Fibroblast of the aortic adventitia (primary cell): ENCODE measurements at places on chromosomes 7 and 10. TPM values are rescaled to one million over a fixed set of nuclear protein-coding genes. Genes with fewer than 3 reads are reported as not detected.

The OR13A1 gene
- total RNA-seq: not detected in 2 replicates

The ANKRD30A gene
- not detected in 2 replicates for total RNA-seq

The SNX8 gene
- 12.1 and 19.4 TPM in 2 replicates for total RNA-seq

The CNTNAP2 gene
- total RNA-seq: under 0.01 TPM in 1 of 2 replicates, not detected in the other

The COPG2 gene
- total RNA-seq: 43.7 and 46.9 TPM in 2 replicates

The KDM7A gene
- 6.6 and 6.9 TPM in 2 replicates for total RNA-seq

The TUBB8 gene
- total RNA-seq: not detected in 2 replicates

The NKX2-3 gene
- not detected in 2 replicates for total RNA-seq

The SLC18A3 gene
- not detected in 2 replicates for total RNA-seq

The OPN1SW gene
- total RNA-seq: not detected in 2 replicates

The RAB19 gene
- not detected in 2 replicates for total RNA-seq

The CALCR gene
- total RNA-seq: not detected in 2 replicates
